PC-9 (cell line): ENCODE measurements at places on chromosomes 6 and 20.

GRCh38 chr6:131654326-131654725 lies 17.2 kb downstream of the ENPP3 start:
- DNase-seq, result no peak

DNA sequence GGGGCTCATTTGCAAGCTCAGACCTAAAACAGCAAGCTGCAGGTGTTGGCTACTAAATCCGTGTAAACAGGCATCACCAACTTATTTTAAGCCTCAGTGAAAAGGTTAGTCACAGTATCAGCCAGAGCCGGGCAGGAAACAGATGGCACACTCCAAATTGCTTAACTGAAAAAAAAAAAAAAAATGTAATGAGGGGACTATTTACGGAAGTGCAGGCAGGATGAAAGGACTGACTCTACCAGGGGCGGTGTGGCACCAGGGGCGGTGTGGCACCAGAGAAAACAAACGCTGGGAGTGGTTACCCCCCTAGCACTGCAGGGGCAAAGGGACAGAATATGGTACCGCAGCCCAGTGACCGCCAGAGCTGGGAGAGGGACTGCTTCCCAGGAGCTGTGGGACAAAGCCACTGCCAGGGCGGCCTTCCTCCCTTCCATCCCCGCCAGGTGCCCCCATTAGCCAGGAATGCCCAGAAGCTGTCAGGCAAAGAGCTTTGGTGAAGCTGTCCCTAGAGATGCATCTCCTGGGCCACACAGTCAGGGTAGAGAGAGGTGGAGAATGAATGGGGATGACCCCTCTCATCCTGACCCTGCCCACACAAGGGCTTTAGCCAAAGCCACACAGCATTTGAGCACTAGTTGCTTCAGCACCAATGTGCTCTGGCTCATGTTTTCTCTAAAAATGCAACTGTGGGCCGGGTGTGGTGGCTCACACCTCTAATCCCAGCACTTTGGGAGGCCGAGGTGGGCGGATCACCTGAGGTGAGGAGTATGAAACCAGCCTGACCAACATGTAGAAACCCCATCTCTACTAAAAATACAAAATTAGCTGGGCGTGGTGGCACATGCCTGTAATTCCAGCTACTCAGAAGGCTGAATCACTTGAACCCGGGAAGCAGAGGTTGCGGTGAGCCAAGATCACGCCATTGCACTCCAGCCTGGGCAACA lies 39.6 kb upstream of the GFOD1 start:
- no peak for DNase-seq

- no peak for DNase-seq
These were observed 73.8 kb upstream of the SCP2D1 start for GRCh38 chr20:18739751-18740166.

DNA sequence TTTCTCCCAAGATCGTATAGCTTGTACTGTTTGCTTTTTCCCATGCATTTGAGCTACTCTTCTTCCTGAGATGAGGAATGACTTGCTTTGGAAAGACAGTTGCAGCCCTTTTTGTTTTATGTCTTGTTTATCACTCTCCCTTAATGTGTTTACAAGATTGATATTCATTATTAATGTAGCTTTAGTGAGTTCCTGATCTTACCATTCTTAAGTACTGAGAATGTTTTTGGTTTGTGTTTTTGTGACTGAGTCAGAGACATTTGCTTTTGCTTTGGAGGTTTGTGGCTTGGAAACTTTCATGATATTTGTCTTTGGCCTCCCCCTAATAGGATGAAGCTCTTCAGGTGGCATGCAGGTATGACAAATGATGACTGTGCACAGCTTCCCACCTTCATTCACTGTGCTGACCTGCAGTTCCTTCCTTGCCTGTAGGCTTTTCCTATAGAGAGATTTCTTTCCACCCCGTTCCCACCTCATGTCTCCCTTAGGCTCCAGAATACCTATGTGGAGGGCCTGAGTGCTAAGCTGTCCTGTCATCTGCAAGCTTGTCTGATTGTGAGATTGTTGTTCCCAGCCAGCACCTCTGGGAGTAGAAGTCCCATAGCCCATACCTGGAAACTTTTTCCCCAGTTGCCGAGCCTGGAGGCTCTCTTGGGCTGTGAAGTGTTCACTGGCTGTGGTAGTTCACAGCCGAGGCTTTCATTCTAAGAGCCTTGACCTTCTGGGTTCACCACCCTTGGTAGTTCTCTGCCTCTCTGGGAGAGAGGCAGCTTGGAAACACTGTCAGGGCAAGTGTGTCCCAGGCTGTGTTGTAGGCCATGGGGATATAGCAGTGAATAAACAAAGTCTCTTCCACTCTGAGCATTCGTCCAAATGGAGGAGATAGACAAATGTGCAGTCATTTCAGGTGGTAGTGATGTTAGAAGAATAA lies 27.1 kb downstream of the CDS2 start:
- peak; percentile 96 for DNase-seq

DNA sequence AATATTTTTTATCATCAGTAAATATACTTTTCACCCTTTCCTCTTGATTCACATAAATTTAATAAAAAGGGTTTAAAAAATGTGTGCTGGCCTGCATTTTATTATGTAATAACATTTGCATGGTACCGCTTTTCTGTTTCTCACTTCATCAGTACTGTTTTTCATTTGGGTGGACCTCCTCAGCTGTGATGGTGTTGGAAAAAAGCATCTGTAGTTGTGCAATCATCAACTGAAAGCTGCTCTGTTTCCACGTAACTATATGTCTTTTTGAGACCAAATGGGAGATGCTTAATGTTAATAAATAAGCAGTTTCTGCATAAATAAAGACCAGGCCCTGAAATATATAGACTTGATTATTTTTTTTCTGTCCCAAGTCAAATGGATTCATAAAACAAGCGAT lies 31.6 kb upstream of the CENPW start:
- no peak for DNase-seq

- DNase-seq, result no peak
These were observed 15.2 kb upstream of the MCCD1 start for GRCh38 chr6:31513456-31514165.
